Osteoblast (primary cell): ENCODE measurements at places on chromosomes 1 and 21. TPM values are rescaled to one million over a fixed set of nuclear protein-coding genes. Genes with fewer than 3 reads are reported as not detected.

DNA sequence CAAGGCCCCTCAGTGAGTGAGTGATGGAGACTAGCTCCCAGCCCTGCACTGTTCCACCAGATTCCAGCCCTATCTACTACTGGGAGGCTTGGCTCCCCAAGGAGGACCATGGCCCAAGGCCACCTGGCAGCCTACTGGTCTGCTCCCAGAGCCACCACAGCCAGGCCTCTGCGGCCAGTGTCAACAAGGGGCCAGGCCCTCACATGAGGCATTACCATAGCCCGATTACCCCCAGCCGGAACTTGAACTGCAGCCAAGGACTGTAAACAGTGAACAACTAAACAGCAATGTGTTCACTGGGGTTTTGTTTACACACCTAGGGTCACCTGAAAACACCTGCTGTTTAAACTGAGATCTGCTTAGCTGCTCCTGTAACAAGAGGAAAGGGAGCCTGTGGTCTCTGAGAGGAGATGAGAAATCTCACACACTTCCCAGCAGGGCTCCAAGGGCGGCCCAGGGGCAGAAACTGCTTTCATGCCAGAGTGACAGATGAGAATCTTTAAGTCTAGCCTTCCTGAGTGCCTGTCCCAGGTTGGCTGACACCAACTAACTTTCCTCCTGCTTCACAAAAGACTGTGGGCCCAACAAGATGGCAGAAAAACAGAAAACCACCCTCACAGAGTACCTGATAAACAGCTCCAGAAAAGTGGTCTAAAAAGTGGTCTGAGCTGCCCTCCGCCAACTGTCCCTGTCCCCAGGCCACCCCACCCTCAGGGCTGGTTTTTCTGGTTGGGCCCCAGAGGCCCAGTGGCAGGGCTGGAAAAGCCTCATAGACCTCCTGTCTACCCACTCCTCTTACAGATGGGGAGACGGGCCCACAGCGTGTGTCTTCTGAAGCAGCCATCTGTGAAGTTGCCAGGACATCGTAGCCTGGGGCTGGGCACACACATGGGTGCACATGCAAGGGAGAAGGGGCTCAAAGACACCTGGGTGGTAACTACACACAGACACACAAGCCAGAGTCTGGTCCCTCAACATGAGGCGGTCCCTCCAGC, 28.8 kb downstream of the MEF2D start:
- no peak for DNase-seq

GRCh38 chr1:199123615-199124014, 484.8 kb downstream of the PTPRC start:
- DNase-seq = peak; percentile 9

GRCh38 chr1:21613072-21613867, 55.9 kb downstream of the RAP1GAP start:
- no peak for DNase-seq

DNA sequence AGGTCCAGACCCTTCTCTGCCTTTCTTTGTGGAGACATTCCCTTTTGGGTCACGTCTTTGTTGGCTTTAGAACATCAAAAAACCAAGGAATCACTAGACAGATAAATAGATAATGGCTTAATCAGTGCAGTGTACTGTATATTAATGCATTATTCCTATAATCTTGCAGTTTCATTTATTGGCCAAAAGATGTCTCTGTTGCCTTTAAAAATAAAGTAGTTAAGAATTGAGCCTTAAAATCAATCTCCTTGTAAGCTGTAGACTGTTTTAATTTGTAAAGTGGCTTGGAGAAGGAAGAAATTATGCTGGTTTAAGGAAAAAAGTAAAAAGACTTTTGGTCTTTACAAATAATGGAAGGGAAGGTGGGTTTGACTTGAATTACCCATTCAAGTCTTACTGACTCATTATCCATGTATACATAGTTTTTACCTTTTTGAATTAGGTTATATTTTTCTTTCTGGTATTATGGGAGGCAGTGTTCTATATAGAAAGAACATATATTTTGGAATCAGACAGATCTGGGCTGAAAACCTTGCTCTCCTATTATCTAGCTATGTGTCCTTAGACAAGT, 84.6 kb downstream of the VPS13D start:
- no peak for DNase-seq

- no peak for DNase-seq
Measured at GRCh38 chr1:156821801-156822200, 5.2 kb upstream of the SH2D2A start.

GRCh38 chr21:29725025-29725736, 214.6 kb downstream of the GRIK1 start:
- no peak for DNase-seq

DNA sequence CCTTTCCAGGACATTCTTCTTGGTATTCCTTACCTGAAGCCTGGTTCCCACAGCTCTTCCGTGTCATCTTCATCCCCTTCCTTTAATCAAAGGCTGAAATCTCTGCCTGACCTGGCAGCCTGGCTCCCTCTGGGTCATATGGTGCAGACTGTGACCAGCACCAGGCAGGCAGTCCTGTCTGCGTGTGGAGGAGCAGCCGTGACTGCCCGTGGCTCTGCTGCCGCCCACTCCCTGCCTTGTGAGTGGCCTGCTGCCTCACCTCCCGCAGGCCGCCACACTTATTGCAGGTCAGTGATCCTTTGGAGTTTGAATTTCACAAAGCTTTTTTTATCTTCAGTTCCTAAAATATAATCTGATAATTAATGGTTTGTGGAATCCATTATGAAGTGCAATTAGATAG, 36.2 kb upstream of the EPHA8 start:
- no peak for DNase-seq

- peak; percentile 98 for DNase-seq
Measured at GRCh38 chr1:16155537-16156410, at the start of gene EPHA2. Gene EPHA2 (minus strand): TSS chr1:16156069. CDS start chr1:16155932, 137 bp downstream.

Gene LRRC38
- not detected in 2 replicates for total RNA-seq

Gene UBE2U
- total RNA-seq = not detected in 2 replicates

Gene NCDN
- 25.9 and 30.0 TPM in 2 replicates for total RNA-seq

Gene PPIH
- 17.4 and 18.3 TPM in 2 replicates for total RNA-seq
